AG10803 (cell line): ENCODE measurements at places on chromosomes 6 and 20.

GRCh38 chr6:30121446-30122366 is 8.8 kb upstream of the TRIM31 start:
- no peak for DNase-seq

DNA sequence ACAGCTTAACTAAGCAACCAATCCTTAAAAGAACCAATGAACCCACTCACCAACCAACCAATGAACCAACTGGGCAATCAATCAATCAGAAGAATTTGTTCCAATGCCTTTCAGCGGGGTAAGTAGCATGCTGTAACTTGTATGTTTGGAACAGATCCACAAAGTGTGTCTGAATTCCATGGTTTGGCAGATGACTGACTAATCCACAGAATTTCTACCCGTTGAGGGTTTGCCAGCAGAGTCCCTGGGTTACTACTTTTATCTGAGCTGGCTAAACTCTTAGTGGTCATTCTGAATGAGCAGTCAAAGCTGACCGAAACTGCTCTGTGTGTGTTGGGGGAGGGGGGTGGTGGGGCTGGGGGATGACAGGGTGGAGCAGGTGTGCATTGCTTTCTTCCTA is 125.0 kb upstream of the JAG1 start:
- DNase-seq: peak; percentile 20

DNA sequence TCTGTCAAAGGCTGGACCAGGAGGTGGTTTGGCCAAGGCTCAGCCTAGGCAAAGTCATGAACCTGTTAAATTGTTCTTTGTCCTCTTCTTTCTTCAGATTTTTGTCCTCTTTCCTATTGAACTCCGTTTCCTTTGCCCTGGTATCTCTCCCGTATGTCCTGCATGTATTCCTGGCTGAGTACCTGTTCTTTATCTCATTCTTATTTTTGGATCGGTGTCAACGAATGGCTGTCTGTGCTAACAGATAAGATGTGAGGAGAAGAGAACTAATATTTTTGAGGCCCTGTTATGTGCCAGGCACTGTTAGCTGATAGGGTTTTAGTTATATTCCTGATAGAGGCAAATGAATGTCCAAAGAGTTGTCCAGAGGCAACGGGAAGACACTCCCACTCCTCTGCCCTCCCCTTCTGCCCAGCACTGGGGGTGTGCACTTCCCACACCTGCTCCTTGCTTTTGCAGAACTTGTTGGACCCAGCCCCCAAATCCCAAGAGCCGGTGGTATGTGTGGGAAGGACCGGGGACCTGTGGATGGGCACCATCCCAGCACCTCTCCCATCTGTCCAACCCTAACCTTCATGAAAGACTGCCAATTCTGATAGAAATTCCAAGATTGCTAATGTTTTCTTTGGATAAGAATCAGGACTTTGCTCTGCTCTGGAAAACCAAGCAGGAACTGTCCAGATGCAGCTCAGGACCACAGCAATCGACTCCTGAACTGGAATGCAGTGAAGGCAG is 20.6 kb downstream of the MMP24OS start:
- peak; percentile 38 for DNase-seq

- no peak for DNase-seq
These were observed 475.0 kb upstream of the SULF2 start for GRCh38 chr20:48260129-48260756.

GRCh38 chr6:63098789-63099188 is 112.5 kb upstream of the FKBP1C start:
- DNase-seq: no peak

GRCh38 chr6:134152767-134153485 is 100.5 kb upstream of the SLC2A12 start:
- no peak for DNase-seq

- DNase-seq: no peak
These were observed 137.2 kb downstream of the DLL1 start for GRCh38 chr6:170153436-170154319.

GRCh38 chr20:46575937-46576461 is 25.5 kb upstream of the OCSTAMP start:
- no peak for DNase-seq

GRCh38 chr6:102417368-102417998 is 1024.0 kb downstream of the GRIK2 start:
- DNase-seq: no peak

DNA sequence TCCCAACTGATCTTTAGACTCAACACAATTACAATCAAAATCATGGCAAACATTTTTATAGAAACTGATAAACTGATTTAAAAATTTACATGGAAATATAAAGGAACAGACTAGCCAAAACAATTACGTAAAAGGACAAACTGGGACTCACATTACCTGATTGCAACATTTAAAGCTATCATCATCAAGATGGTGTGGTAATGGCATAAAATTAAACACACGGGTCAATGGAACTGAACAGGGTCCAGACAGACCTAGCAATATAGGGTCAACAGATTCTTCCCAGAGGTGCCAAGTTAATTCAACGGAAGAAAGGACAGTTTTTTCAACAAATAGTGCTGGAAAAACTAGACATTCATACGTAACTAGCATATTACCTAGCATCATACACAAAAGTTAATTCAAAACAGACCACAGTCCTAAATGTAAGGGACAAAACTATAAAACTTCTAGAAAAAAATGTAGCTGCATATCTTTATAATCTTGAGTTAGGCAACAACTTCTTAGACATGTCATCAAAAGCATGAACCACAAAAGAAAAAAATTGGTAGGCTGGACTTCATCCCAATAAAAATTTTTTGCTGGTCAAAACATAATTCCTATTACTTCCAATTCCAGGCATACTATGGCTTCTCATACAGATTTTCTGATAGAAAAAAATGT is 147.4 kb upstream of the BEND6 start:
- peak; percentile 25 for DNase-seq

DNA sequence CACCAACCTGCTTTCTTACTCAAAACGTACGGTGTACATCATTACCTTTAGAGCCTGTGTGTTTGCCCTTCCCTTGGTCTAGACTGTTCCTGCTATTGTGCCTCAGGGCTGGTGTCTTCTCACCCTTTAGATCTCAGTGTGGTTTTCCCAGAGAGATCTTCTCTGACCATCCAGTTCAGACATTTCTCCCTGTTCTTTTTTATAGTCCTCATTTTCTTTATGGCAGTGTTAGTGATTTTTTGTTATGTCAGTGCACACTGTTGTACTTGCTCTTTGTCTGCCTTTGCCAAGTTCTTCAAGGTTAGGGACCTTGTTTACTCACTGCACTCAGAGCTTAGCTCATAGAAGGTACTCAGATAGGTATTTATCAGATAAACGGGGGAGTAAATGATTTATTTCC is 82.8 kb downstream of the ATRN start:
- no peak for DNase-seq

- no peak for DNase-seq
These were observed 45.2 kb downstream of the NUDT3 start for GRCh38 chr6:34347303-34347702.

DNA sequence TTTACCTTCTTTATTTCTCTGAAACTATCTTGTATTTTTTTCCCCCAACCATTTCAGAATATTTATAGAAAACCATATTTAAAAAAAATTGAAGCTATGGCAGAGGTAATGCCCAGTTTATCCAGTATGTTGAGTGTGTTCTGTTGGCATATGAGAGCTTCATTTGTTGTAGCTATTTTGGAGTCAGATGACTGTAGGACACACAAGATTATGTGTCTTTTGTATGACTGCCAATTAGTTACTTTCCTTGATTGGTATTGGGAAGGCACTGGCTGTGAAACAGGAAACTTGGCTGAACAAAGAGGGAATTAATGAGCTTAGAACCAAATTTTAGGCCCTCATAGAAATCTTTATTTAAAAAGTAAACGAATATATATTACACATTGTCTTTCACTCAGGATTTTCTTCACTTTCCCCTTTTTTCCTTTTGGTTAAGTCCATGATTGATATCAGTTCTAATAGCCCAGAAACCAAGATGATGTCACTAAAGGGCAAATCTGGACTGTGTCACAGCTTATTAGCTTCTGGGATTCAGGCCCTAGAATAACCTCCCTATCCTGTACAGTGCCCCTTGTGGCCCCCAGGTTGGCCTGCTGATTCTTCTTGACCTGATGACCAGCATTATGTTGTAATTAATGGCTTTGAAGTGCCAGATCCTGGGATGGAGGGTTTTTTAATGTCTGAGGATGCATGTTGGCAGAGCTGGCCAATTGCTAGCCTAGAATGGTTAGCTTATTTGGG is 10.1 kb downstream of the CDC5L start:
- no peak for DNase-seq

- no peak for DNase-seq
These were observed 251.5 kb downstream of the SOX4 start for GRCh38 chr6:21845018-21845417.

DNA sequence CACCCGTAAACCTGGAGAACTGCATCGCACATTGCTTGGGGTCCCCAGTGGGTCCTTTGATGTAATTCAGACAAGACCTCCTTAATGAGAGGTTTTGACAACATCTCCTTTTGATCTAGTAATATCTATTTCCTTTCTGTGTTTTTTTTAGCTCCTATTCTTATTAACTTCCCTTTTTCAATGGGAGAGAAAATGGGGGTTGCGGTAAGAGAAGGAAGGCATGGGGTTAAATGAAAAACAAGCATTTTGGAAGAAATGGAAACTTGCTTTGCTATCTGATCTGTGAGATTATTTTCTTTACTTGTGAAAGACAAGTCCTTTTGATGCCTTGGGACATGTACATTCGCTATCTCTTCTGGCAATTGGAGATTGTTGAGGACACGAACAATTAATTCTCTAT is 418.6 kb upstream of the MAN1A1 start:
- DNase-seq: no peak

GRCh38 chr20:40774252-40774651 is 85.2 kb upstream of the MAFB start:
- DNase-seq: no peak

DNA sequence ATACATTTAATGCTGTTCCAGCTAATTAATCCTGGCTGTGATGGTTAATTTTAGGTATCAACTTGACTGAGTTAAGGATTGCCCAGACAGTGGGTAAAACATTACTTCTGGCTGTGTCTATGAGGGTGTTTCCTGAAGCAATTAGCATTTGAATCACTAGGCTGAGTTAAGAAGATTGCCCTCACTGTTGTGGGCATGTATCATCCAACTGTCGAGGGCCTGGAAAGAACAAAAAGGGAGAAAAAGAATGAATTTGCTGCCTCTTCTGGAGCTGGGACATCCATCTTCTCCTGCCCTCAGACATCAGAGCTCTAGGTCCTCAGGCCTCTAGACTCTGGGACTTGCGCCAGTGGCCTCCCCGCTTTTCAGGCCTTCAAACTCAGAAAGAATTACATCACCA is 34.3 kb downstream of the SDHAF4 start:
- no peak for DNase-seq

DNA sequence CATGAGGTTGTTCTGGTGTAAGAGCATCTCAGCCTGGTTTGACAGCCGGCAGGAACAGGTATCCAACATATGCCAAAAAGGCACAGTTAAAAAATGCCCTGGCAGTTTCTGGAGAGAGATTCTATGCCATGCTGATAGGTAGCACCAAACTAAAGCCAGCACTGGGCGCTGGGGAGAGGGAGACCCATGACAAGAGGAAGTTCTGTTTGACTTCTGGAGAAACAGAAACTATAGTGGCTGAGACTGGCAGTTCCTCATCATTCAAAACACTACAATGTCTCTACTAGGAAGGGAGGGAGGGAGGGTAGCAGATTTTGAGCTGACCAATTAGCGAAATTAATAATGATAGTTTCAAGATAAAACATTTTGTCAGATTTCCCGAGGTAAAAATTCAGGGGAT is 174.1 kb downstream of the ADAT2 start:
- DNase-seq: no peak

- DNase-seq: no peak
These were observed 66.3 kb downstream of the ATXN1 start for GRCh38 chr6:16694781-16695578.

- DNase-seq: no peak
These were observed 9.4 kb downstream of the CCNC start for GRCh38 chr6:99559057-99559456.

GRCh38 chr6:84441456-84441855 is 214.0 kb upstream of the CEP162 start:
- DNase-seq: no peak

GRCh38 chr6:2103765-2104523 is 141.5 kb downstream of the GMDS start:
- peak; percentile 54 for DNase-seq

DNA sequence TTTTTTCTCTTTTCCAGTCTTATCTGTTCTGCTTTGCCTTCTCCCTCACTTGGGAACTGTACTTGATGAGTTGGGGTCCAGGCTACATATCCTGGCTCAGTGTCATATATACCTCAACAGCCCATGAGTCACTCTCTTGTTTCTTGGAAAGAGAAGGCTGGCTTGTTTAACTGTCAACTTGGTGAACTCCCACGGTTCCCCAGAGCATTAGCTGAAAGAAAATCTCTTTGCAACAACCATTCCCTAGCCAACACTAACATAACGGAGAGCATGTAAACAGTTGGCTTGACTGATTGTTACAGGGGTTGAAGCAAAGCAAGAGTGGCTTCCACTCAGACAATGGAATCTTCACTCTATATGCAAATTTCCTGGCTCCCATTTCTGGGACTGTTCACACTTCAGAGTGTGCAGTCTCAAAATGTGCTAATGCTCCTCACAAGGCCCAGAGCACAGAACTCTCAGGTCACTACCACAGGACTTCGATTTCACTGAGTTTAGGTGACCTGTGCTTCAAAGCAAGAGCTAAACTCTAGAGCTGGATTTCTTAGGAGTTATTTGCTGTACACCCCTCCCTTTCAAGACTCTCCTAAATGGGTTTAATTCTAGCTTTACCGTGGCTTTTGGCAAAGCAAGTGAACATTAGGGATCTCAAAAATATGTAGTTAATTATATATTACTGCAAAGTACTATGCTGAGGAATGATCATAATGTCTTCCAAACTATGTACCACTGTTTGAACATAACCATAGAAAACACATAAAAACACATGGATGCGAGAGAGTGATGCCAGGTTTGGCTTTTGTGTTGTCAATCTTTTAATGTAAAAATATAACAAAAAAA is 609.8 kb downstream of the RFPL4B start:
- DNase-seq: peak; percentile 79

GRCh38 chr6:165967810-165968407 is 199.7 kb downstream of the TBXT start:
- DNase-seq: no peak

DNA sequence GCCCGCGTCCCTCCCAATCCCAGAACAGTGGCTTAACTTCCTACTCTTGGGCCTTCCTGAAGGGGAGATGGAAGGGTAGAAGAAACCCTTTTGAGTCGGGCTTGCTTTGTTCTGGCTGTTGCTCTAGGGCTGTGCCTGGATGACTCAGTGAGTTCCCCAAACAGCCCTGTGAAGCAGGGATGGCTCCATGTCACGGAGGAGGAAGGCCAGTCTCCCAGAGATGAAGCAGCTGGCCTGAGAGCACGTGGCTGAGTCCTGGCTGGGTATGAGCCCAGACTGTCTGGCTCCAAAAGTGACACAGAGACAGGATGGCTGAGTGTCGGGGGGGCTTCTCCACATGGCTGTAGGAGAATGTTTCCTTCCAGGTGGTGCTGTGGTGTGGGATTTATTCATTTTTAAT is 4.6 kb downstream of the SYTL3 start:
- peak; percentile 94 for DNase-seq
